Natural killer cell treated with Interleukin-12 subunit alpha and Interleukin-12 subunit beta and Interleukin-15 and Interleukin-18, amount 100 ng/mL, for 72 hours (primary cell): ENCODE measurements at places on chromosomes 6 and 20. TPM values are rescaled to one million over a fixed set of nuclear protein-coding genes. Genes with fewer than 3 reads are reported as not detected.

- DNase-seq = no peak
Measured at GRCh38 chr6:40520678-40521077, 66.5 kb downstream of the LRFN2 start.

DNA sequence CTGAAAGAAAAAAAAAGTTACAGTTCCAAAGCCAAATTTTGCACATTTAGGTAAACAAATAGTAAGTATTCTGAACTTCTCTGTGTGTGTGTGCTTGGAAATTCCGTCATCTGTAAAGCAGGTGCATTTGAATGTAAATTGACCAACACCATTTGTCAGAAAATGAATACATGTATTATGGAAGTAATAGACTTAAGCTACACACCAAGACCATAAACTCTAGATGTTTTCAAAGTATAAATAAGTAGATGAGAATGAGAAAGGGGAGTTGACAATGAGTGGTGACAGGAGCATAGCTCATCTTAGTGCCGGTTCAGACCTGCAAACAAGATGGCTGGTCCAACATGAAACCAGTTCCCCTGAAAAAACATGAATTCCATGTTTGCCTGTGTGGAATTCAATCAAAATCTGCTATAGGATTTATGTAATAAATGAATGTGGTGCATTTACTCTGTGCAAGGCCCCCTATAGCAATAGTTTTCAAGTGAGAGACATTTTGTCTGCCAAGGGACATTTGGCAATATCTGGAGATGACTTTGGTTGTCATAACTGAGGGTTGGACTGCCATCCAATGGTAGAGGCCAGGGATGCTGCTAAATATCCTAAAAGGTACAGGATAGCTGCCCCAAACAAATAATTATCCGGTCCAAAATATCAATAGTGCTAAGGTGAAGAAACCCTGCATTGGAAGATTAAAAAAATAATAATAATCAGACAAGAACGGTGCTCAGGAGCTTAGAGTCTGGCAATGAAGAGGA lies 11.0 kb upstream of the FILIP1 start:
- no peak for DNase-seq

DNA sequence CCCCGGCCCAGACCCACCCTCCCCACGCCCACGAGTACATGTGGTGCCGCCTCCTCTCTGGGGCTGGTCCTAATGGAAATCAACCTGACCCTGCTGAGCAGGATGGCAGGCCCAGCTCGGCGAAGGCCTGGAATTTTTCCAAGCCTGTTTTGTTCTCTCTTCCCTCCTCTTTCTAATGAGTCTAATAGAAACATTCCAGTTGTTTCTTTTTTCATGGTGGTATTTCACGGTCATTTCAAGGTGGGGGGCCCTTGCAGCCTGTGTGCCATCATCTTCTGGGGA lies 16.6 kb downstream of the SMOC2 start:
- no peak for DNase-seq

DNA sequence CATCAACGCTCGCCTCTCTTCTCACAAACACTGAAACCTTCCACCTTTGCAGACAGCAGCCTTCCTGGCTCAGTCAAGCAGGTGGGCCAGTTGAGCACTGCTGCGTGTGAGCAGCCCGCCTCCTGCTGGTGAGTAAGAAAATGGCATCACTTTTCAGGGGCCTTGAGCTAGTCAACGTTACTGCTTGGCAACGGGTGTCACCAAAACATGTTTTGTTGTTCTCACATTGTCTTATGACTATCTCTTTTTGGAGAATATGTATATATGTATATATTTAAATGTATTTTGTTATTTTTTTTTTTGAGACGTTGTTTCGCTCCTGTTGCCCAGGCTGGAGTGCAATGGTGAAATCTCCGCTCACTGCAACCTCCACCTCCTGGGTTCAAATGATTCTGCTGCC lies 97.0 kb upstream of the AGPAT4 start:
- peak; percentile 71 for DNase-seq

- no peak for DNase-seq
Measured at GRCh38 chr20:15317546-15318232, 980.3 kb upstream of the FLRT3 start.

CFB gene
- 0.33 TPM for total RNA-seq

DNA sequence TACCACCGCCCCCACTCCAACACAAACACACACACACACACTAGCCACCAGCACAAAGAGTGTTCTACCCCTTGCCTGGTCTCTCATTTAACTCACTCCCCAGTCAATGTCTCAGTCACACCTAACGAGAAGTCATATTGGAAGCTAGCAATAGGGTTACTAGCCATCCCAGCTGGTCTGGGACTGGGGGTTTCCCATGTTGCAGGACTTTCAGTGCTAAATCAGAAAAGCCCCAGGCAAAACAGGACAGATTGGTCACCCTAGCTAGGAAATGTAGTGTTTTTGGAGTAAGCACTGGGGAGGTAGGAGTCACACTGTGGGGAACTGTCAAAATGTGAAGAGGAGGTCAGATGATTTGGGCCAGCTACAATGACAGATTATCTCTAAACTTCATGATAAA lies 158.1 kb downstream of the UNC5CL start:
- no peak for DNase-seq

FOXS1 gene
- not detected for total RNA-seq

TRMT11 gene
- 47.2 TPM for total RNA-seq

GRCh38 chr20:17622851-17623508 lies 53.1 kb downstream of the DSTN start:
- DNase-seq = peak; percentile 39

DEFB124 gene
- total RNA-seq = not detected

DNA sequence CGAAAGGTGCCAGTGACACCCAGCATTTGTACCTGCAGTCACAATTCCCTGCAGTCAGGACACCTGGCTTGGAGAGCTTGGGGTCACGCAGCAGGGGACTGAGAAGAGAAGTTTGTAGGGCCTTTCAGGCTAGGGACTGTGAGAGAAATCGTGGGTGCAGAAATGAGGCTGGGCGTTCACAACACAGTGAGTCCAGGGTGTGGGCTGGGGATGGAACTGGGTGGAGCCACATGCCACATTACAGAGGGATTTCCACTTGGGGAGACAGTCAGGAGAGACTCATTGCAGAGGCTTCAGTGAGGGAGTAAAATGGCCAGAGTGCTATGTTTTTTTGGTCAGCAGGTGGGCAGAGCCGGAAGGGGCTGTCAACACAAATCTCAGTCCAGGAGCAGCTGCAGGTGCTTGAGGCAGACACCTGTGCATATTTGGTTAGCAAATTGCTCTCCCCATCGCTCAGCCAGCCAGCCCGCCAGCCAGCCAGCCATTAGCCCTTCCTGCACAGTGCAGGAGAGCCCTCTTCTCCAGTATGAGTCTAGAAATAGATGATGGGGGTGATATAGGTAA lies 7.4 kb downstream of the ITPR3 start:
- DNase-seq = no peak

SALL4 gene
- not detected for total RNA-seq

DNA sequence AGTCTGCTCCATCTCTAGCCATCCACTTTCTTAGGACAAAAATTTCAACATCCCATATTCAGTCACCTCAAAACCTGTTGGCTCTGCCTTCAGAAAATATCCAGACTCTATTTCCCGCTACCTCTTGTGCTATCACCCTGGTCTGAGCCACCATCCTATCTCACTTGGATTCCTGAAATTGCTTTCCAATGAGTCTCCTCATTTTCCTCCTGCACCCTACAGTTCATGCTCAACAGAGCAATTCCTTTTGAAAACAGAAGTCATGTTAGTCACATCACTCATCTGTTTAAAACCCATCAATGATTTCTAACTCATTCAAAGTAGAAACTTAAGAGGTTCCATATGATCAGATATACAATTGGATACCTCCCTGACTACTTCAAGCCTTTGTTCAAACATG lies 229.9 kb downstream of the ADGRG6 start:
- no peak for DNase-seq

- DNase-seq = no peak
Measured at GRCh38 chr20:36162272-36162966, 7.9 kb downstream of the EPB41L1 start.

- DNase-seq = no peak
Measured at GRCh38 chr6:146364816-146365594, 178.6 kb upstream of the RAB32 start.

DNA sequence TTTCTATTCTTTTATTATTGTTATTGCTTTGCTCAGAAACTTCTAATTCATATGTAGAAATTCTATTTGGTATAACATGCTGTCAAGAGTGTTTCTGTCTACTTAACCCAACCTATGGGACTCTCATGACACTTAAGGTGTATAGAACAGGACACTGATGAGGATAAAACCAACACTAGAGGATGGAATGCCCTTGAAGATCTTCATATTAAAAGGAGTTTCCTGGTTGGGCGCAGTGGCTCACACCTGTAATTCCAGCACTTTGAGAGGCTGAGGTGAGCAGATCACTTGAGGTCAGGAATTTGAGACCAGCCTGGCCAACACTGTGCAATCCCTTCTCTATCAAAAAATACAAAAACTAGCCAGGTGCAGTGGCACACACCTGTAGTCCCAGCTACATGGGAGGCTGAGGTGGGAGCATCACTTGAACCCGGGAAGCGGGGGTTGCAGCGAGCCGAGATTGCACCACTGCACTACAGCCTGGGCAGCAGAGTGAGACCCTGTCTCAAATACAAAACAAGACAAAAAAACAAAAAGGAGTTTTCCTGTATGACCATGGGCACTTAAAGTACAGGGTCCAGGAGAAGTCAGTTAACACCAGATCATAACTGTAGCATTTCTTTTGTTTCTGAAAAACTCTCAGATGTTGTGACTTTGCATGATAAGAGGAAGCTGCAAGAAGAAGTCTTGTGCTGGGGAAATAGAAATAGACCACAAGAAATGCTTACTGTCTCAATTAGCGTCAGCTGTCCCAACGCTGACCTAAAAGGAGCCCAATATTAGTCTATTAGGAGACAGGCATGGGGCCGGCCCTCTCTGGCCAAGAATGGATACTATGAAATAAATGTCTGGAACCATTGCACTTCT lies 38.9 kb upstream of the CD2AP start:
- DNase-seq = no peak

SYNDIG1 gene
- total RNA-seq = not detected

- no peak for DNase-seq
Measured at GRCh38 chr20:47669927-47670890, 115.1 kb downstream of the SULF2 start.

- no peak for DNase-seq
Measured at GRCh38 chr20:35238735-35239134, 12.2 kb downstream of the MMP24 start.

IYD gene
- not detected for total RNA-seq

DNA sequence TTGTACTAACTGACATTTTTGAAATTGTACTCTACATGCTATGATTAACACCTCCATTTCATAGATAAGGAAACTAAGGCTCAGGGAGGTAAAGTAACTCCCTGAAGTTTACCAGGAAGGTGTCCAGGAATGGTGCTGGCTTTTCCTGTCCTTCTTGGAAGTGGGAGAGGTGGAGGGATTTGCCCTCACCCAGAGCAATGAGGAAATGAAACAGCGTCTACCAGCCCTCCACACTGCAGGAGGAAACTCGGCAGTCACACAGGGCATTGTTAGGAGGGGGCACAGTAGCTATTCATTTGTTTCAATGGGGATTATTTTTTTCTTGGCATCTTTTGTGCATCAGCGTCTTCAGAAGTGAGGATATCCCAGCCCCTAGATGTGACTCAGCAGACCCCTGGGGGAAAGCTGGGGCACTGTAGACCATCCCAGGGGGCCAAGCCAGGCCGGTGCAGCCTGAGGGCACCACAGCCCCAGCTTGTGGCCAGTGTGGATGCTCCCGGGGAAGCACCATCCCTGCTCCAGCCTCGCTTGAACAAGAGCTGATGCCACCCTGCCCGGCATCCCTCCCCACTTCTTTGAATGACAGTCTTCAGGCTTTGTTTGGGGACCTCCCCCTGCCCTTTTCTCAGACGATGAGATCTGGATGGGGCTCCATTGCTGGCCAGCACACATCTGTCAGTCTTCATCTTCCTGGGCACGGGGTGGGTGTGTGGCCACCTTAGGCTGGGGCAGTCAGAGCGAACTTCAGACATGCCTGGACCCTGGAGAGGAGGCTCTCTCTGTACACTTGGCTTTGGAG lies 224.4 kb upstream of the PMEPA1 start:
- DNase-seq = no peak

ARMC12 gene
- total RNA-seq = not detected

SYCP2L gene
- not detected for total RNA-seq

HSPA12B gene
- not detected for total RNA-seq

DNA sequence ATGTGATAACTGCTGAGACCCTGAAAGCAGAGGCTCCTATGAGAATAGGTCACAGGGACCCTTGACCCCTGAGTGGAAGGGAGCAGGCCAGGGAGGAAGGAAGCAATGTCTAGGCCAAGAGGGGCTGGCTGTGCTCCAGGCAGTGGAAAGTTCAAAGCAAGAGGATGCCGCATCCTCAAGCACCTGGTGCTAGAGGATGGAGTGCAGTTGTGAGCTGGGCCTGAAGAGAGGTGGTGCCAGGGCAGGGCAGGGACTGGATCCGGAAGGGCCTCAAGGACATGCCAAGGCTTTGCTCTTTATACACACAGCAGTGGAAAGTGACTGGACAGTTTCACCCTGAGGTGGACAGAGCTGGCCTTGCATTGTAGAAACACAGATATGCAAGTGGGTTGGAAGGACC lies 97.0 kb downstream of the SLC22A3 start:
- no peak for DNase-seq

DNA sequence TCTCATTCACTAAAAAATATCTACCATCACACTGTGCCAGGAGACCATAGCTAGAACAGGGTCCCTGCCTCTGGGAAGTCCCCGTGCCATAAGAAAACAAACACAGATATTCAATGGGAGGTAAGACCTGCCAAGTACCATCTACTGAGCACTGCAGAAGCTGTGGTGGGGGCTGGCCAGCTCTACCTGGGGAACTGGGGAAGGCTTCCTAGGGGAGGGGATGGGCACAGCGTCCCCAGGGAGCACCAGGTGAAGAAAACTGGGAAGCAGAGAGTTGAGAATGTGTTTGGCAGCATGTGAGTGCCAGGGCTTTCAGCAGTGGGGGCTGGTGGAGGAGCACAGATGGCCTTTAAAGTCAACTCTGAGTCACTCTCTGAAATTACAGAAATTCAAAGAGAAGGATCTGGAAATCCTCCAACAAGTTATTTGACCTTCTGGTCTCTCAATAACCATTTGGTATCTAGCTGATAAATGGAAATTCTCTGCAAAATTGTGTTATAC lies 85.2 kb downstream of the SHLD1 start:
- DNase-seq = no peak
